ENCODE measurements at places on chromosomes 7 and 10.
A peak's percentile ranks its signal among the peaks of the same experiment; 100 is the strongest.

- no peak for DNase-seq
Measured at GRCh38 chr10:61164458-61165160, 220.6 kb upstream of the RHOBTB1 start.

- no peak for DNase-seq
Measured at GRCh38 chr10:12186323-12186722, 9.4 kb downstream of the NUDT5 start.

- no peak for DNase-seq
Measured at GRCh38 chr10:77671594-77672252, 34.1 kb upstream of the KCNMA1 start.

GRCh38 chr7:18529239-18529638 lies 33.7 kb downstream of the HDAC9 start:
- no peak for DNase-seq

- DNase-seq, result peak; percentile 43
Measured at GRCh38 chr10:43138757-43139241, 554 bp downstream of the CSGALNACT2 start.

GRCh38 chr7:24604630-24605029 lies 31.4 kb downstream of the PALS2 start:
- DNase-seq, result no peak

DNA sequence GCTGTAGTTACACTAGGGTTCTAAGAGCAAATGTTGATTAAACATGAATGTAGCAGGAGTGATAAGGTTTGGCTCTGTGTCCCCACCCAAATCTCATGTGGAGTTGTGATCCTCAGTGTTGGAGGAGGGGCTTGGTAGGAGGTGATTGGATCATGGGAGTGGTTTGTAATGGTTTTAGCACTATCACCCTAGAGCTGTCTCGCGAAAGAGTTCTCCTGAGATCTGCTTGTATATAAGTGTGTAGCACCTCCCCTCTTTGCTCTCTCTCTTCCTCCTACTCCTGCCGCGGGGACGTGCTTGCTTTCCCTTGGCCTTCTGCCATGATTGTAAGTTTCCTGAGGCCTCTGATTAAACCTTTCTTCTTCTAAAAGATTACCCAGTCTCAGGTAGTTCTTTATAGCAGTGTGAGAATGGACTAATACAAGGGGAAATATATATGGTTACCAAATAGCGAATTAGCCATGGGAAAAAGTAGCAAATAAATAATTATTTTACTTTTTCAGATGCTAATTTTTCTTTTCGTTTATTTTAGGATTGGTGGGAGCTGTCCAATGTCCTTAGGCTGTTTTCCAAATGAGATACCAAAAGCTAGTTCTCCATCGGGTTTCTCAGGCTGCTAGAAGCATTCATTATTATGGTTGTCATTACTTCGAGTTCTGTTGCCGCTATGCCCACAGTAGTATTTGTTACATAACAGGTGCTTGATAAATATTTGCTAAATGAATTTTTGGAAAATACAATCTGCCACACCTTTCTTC lies 58.7 kb downstream of the PTEN start:
- no peak for DNase-seq

DNA sequence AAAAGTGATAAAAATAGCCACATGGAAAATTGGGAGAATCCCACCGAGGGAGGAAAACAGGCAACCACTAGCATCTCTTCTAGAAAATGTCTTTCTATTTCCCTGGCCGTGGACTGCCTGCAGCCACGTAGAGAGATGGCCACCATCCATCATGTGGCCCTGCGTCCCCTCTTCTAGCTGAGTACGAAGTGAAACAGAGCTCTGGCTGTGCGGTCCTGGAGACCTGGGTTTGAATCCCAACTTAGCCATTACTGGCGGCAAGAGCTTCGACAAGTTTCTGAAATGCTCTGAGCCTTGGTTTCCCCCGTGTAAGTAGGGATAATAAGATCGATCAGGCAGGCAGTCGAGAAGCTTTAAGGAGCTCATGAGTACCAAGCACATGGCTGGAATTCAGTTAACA lies 32.9 kb downstream of the ZCCHC24 start:
- DNase-seq, result no peak

- DNase-seq, result no peak
Measured at GRCh38 chr7:101565601-101566209, 63.4 kb downstream of the MYL10 start.

GRCh38 chr10:126759531-126759930 lies 89.0 kb upstream of the C10orf90 start:
- no peak for DNase-seq

DNA sequence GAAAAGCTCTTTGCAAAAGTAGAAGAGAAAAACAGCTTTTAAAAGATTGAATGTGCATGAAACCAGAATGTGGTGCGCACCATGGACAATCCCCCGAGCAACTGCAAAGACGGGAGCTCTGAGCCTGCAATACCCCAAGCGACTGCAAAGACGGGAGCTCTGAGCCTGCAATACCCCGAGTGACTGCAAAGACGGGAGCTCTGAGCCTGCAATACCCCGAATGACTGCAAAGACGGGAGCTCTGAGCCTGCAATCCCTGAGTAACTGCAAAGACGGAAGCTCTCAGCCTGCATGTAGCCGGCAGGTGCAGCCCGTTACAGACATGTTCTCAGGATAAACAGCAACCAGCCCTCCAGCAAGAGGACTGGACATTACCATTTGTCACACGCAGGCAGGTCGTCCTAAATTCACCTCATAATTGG lies 6.2 kb downstream of the ZNF775 start:
- DNase-seq, result no peak

DNA sequence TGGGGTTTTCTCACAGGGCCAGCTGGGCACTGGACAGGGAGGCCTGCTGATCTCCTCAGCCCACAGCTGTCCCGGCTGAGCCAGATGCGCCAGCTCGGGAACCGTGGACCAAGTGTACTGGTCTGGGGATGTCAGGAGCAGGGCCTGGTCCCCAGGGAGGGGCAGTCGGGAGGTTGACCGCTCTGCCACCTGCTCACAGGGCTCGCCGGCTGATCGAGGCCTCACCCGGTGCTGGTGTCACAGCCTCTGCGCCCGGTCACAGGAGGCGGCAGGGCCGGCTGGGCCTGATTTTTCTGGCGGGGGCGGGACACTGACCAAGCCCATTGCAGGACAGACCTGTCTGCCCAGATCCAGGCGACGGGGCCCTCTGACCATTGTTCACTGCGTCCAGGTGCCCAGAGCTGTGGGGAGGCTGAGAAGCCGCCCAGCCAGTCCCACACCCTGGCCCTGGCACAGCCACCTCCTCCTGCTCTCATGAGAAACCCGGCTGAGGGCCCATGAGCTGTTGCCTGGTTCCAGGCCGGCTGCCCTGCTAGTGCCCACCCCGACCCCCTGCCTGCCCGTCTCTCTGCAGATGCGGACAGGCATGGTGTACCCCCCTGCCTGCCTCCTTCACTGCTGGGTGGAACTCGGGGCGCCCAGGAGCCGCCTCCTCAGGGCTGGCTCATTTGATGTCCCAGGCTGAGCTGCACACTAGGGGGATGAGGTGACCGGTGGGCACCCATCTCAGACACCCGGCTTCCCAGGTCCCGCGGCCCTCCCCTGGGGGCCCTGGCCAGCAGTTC lies 3.0 kb upstream of the TMEM184A start:
- no peak for DNase-seq

GRCh38 chr7:47358944-47359588 lies 222.8 kb downstream of the TNS3 start:
- DNase-seq, result no peak

GRCh38 chr10:130559547-130559880 lies 423.3 kb downstream of the GLRX3 start:
- no peak for DNase-seq

DNA sequence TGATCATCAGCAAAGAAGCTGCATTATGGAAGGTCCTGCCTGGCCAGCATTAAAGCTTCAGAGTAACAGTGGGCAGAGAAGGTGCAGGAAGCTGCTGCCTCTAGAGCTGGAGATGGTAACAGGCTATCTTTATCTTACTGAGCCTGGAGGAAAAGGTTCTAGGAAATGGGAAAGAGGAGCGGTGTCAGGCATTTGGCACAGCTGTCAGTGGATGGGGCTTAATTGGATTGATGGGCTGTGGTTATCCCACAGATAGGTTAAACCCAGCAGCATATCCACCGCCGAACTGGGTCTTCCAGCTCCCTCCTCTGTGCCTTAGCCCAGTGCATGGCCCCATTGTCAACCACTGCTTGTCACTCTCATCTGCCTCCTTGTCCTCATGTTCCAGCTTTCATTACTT lies 127.6 kb downstream of the CCNY start:
- no peak for DNase-seq

DNA sequence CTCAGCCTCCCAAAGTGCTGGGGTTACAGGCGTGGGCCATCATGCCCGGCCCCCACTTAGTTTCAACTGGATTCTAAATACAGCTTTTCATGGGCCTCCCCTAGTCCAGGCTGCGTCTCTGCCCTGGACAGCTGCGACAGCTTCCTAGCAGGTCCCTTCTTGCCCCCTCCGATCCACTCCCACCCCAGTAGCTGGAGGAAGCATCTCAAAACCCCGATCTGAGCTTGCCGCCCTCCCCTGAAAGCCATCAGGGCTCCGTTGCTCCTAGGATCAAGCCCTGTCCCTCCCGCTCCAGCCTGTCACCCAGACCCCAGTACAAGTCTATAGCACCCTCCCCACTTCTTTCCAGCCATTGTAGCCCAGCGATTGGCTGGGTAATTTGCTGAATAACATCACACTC lies 64.5 kb downstream of the VWA2 start:
- DNase-seq, result no peak

DNA sequence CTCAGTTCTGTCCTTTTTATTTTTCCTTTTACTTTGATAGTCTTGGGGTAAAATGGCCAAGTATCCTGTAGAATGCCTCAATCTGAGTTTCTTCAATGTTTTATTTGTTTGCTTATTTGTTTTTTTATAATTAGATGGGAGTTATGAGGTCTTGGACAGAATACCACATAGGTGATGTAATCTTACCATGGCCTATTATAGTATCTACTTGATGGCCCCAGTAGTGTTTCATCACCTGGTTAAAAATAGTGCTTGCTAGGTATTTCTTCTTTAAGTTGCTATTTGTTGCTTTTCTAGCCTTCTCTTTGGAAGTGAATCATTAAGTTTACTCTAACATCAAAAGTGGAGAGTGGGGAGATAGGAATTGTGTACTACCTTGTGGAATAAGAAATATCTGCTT lies 1020.0 kb upstream of the KCND2 start:
- DNase-seq, result no peak

DNA sequence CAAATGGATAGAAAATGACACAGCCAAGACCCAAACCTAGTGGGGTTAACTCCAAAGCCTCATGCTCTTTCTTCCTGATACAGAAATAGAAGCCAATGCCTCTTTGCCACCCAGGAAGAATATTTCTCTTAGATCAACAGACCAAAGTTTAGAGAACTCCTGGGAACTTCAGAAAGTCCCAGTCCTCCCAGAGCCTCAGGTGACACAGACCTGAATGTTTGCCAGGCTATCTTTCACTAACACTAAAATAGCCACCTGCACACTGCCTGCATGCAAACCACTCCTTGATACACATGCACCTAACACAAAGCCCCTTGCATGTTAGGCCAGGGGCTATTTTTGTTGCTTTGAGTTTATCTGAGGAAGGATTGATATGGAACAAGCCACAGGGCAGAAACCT lies 27.7 kb downstream of the LSM5 start:
- no peak for DNase-seq

All from activated naive CD4-positive, alpha-beta T cell (primary cell).